ENCODE measurements at places on chromosomes 4 and X.

DNA sequence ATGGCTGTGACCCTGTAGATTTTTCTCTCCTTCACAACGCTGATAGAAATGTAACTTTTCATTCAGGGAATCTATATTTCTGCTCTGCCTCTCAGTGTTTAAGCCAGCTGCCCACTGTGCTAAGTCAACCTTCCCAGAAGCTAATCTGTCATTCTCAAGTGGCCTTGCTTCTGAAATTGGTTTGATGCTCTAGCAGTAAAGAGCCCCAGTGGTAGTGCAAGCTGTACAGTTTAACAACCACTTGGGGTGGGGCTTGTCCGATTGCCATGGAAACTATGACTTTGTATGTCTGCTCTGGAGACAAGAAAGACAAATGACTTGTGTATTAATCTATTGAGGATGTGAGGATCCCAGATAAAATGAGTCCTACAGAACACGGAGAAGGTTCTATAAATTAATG is 620.9 kb upstream of the GALNT7 start:
- DNase-seq, result peak; percentile 35

DNA sequence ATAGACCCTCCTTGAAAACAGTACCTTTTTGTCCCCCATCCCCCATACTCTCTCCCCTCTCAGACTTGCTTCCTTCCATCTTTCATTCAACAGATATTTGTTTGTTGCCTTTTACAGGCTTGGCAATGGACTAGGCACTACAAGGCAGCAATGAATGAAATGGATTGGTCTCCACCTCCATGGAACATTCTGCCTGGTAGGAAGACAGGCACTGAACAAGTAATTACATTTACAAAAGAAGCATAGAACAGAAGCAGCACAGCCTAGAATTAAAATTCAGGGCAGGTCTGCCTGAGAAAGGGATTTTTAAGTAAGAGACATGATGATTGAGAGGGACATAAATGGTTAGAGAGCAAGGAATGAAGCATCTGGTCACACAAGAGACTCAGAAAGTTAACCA is 346.1 kb downstream of the GRXCR1 start:
- no peak for DNase-seq

- no peak for DNase-seq
Measured at GRCh38 chr4:105257817-105258495, 111.3 kb downstream of the TET2 start.

- no peak for DNase-seq
Measured at GRCh38 chrX:15475021-15475420, 18.1 kb downstream of the PIR start.

GRCh38 chr4:176548571-176548970 is 228.8 kb downstream of the SPCS3 start:
- no peak for DNase-seq

DNA sequence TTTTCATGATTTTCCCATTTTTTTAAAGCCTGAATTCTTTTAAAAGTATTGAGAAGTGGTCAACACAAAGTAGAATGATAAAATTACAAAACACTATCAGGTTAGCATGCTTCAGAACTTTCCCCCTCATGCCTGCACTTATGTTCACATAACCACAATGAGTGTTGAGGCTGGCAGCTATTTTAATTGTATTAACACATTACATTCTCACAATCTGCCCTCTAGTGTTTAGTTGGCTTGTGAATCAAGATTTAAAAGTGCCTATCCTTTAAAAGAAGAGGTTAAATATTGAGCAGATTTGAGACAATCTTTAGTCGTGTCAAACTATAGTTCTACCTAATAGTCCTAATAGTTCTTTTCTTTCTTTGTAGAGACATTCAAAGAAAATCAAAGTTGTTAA is 93.6 kb upstream of the NAP1L5 start:
- DNase-seq, result no peak

DNA sequence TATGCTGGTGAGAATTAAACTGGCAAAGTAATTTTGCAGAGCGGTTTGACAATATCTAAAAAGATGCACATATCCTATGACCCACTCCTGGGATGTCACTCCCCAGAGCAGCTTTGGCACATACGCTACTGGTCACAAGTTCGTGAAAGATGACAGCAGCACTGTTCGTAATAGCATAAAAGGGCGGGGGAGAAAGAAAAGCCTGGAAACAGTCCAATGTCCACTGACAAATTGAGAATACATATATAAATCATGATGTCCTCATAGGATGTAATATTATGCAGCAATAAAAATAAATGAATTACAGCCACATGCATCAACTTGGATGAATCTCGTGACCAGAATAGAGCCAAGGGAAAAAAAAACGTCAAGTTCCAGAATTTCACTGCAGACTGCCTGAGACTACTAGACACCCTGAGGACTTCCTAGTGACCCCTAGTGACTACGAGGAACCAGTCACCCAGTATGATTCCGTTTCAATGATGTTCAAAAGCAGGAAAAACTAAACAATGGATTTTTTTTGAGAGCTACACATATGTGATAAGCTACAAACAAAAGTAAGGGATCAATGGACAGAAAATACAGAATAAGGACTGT is 1.8 kb downstream of the PCSK1N start:
- no peak for DNase-seq

DNA sequence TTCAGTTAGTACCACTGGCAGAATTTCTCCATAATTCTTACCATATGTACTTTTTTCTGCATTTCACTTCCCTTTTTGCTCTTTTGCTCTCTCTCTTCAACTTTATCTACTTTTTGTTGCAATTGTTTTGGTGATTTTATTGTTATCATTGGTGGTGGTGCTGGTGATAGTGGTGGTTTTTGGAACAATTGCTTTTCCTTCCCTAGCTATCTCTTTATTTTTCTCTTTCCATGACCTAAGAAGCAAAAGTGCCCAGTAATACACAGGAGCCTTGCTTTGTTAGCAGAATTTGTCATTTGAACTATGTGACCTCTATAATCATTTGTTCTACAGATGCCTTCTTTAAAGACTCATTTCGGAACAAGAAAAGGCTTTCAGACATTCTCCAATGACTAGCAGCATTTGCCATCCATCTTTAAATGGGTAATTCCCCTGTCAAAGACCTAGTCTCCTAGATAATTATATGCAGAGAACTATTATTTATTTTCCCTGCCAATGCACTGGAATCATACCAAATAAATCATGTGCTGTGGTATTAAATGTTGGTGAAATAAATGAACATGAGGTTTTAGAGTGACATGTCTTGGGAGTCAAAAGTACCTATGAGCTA is 154.5 kb downstream of the GASK1B start:
- DNase-seq, result no peak

All from NCI-H1105 (cell line).